ENCODE measurements at places on chromosomes 4 and X. TPM values are rescaled to one million over a fixed set of nuclear protein-coding genes. Genes with fewer than 3 reads are reported as not detected.

GRCh38 chrX:55118574-55118973 lies 29.8 kb downstream of the PAGE2 start:
- DNase-seq: no peak

DNA sequence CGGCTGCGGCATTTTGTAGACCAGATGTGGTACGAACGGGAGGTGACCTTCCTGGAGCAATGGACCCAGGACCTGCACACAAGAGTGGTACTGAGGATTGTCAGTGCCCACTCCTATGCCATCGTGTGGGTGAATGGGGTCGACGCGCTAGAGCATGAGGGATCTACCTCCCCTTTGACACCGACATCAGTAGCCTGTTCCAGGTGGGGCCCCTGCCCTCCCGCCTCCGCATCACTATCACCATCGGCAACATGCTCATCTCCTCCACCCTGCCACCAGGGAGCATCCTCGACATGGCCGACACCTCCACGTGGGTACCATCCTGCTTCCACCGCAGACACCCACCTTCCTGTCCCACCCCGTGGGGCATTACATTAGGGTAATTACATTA lies 46.2 kb downstream of the SMARCA5 start:
- DNase-seq: peak; percentile 57

Gene ARHGAP10
- total RNA-seq: 9.7 TPM

Gene HS3ST1
- total RNA-seq: 0.35 TPM

Gene MAGEA2
- total RNA-seq: not detected

Gene GJB1
- total RNA-seq: not detected

GRCh38 chrX:79524642-79525041 lies 157.5 kb upstream of the ITM2A start:
- DNase-seq: no peak

- DNase-seq: no peak
Measured at GRCh38 chr4:94653095-94653649, 104.6 kb upstream of the BMPR1B start.

Gene NRK
- not detected for total RNA-seq

Gene SPANXD
- not detected for total RNA-seq

Gene ZFX
- total RNA-seq: 36.6 TPM

- DNase-seq: no peak
Measured at GRCh38 chr4:118968005-118968404, 79.4 kb downstream of the SYNPO2 start.

- DNase-seq: no peak
Measured at GRCh38 chr4:15234856-15235126, 193.0 kb upstream of the C1QTNF7 start.

Gene NUDT10
- 1.2 TPM for total RNA-seq

DNA sequence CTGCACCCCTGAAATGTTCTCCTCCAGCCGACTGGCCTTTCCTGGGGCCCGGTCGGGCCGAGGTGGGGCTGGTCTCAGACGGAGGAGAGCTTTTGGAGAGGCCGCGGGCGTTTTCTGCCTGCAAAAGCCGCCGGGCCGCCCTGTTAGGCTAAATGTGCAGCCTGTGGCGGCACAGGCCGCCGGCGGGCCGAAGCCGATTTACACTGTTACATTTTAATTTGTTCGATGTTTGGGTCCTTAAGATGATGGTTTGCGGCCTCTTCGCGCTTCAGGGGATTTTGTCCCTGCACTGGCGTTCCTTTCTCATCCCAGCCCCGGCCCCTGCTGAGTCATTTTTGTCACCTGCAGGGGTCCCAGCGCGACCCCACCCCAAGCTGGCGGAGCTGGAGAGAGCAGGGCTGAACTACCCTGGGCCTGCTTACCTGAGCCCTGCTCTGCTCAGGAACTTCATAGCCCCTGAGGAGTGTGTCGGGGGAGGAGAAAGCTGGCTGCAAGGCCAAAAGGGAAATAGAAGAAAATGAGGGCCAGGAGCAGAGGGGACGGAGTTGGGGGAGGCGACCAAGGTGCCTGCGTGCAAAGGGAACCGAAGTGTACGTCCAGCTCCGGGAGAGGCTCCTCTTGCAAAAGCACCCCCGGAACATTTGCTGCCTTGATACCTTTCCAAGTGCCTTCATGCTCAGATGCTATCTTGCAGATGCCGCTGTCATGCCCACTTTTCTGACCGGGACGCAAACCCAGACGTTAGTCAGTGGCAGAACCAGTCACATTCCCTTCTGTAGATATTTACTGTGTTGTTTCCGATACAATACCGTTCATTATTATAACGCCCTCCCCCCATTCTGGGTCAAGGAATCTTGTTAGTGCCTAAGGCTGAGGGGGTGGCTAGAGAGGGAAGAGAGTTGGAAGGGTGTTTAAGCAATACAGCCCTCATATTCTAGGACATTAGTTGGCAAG lies 977 bp upstream of the RBBP7 start:
- no peak for DNase-seq

GRCh38 chrX:103480526-103480925 lies 38.8 kb downstream of the RAB40A start:
- DNase-seq: no peak

- DNase-seq: no peak
Measured at GRCh38 chr4:37043342-37043741, 201.2 kb upstream of the NWD2 start.

Gene ING2
- 11.2 TPM for total RNA-seq

GRCh38 chr4:153294631-153295030 lies 49.9 kb upstream of the MND1 start:
- no peak for DNase-seq

DNA sequence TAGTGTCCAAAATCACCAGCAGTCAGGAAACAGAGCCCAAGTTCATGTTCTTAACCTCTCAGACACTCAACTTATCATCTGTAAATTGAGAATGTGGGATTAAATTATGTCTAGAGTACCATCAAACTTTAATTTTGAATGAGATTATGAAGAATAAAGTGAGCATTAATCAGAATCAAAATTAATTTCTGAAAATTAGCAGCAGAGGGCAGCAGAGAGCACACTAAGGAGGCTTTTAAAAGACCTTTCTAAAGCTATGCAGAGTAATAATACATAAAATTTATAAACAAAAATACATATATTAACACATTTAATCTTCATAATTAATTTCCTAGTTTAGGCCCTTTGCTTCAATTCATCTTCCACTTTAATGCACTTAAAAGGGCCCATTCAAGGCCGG lies 7.1 kb downstream of the TASL start:
- no peak for DNase-seq

Gene SPANXC
- total RNA-seq: not detected

DNA sequence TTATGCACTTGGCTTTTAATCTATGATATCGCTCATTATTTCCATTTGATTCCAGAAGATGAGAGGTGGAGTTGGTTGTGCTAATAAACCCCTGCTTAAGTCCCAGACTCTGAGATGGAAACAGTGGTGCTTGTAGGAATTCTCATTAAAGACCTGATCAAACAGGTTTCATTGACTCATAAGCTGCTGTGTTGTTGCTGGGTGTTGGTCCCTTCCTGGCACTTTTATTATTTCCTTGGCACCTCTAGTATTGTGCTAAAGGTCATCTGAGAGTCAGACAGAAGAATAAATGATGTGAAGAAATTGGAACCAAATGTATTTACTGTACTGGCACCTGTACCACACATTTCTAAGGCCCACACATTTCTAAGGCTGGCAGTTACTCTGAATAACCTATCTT lies 544.7 kb upstream of the NR3C2 start:
- no peak for DNase-seq

Measured in CD8-positive, alpha-beta memory T cell (primary cell).